HepG2 (cell line): ENCODE measurements at places on chromosomes 1 and 21.

- peak; percentile 10 for DNase-seq
Observed at GRCh38 chr1:157399984-157400382, 152.3 kb downstream of the FCRL5 start.

GRCh38 chr1:157115429-157115838, 15.8 kb upstream of the ETV3L start:
- no peak for DNase-seq

GRCh38 chr1:59743324-59744091, 71.2 kb upstream of the HOOK1 start:
- DNase-seq, result no peak

GRCh38 chr1:160466961-160467360, 56.1 kb downstream of the SLAMF6 start:
- no peak for DNase-seq

- no peak for DNase-seq
Observed at GRCh38 chr1:84570436-84571149, 3.6 kb downstream of the CTBS start.
